Left cardiac atrium (tissue), 4 donors: ENCODE measurements at places on chromosomes 2 and 18.

DNA sequence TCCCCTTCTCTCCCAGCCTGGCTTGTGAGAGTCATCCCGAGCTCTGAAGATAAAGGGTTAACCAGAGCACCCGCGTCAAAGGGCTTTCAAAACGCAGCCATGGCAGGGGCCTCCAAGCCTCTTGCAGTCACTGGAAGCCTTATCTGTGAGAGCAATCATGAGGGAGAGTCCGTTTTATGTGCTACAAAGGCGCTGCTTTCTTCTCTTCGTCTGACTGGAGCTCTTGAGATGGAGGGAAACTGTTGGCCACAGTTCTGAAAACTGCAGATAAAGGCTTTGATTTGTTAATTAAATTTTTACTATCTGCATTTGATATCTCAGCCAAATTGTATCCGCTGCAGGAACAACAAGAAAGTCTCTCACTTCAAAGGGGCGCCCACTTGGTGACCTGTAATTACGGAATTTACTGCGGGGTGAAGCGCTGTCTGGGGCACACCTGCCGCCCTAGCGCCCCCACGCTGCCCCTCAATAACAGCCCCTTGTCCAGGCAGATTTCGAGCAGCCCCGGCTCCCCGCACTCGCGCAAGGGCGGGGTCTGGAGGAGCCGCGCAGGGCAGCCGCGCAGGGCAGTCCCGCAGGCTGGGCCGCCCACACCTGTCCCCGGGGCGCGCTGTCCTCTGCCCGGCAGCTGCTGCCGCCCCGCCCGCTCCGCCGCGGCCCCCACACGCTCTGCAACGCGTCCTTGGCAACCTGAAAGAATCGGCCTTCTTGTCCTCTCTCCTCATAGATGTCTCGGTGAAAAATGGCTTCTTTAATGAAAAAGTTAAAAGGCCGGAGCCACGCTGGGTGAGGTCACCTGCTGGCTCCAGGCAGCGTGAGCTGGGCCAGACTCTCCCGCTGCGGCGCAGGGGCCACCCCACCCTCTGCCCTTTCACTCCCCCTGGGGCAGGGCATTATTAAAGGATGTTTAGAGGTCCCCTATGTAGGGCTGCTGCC lies 217.9 kb downstream of the VAPA start:
- no peak for DNase-seq

- DNase-seq: no peak
Observed at GRCh38 chr2:215613888-215614287, 178.0 kb upstream of the FN1 start.

- no peak for DNase-seq
Observed at GRCh38 chr2:235194351-235194750, 242.5 kb downstream of the SH3BP4 start.

- no peak for DNase-seq
Observed at GRCh38 chr2:152243761-152244640, 68.4 kb upstream of the STAM2 start.

- DNase-seq: peak; percentile 21
Observed at GRCh38 chr2:239151201-239152131, 249.4 kb downstream of the HDAC4 start.

DNA sequence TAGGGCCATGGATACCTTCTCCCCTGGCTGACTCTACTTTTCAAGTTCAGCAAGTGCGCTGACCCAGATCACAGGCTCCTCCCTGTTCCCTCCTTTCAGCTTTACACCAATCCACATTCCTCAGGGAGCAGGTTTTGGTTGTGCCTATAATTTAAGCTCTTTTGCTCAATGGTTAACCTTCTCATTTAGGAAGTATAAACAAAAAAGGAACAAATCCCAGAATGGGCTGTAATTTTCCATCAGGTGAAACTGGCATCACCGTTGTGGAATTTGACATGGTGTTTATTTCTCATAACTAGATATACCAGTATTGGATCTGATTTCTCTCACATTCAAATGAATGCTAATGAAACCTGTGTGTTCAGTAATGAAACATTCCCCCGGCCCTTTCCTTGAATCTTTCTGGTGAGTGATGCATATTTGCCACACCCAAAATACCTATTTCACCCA lies 13.6 kb downstream of the STRN start:
- DNase-seq: no peak

GRCh38 chr2:175786471-175787124 lies 215.5 kb downstream of the LNPK start:
- DNase-seq: no peak

- DNase-seq: no peak
Observed at GRCh38 chr2:21633466-21633865, 509.7 kb downstream of the TDRD15 start.

DNA sequence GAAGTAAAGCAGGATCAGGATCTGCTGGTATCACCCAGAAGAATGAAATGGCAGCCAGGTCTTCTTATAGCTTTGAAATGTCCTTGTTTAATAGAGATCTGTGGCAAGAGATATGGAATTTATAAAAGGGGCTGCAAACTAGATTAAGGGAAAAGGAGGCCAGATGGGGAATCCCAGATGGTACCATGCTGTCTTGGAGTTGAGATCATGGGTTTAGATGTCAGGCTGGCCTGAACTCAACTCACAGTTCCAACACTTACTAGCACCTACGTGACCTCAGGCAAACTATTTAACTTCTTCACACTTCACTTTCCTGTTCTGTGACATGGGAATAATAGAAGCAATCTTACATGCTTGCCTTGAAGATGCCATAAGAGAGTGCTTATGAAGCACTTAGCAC lies 188.2 kb downstream of the ALK start:
- no peak for DNase-seq

DNA sequence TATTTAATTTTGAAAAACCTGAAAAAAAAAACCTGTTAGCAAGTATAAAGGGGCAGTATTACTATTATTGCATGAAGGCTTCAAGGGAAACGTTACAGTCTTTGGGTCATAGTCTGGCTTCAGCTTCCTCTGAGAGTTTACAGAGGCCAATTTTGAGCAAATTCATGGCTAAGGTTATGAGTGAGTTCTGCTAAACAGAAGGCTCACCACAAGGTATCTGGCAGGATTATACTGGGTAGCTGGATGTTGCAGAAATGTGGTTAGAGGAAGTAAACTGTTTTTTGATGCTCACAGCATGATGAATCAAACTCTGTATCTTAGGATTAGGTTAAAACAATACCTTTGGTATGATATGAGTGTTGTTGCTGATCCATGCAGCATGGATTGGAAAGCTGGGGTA lies 9.3 kb downstream of the MRPL19 start:
- no peak for DNase-seq

- no peak for DNase-seq
Observed at GRCh38 chr2:123015186-123015585, 1009.9 kb upstream of the CNTNAP5 start.
